ENCODE measurements at places on chromosomes 16 and 17.

GRCh38 chr17:7836596-7837407 is 2.8 kb downstream of the KDM6B start:
- DNase-seq: peak; percentile 97

- no peak for DNase-seq
Observed at GRCh38 chr16:85916141-85916890, 17.4 kb downstream of the IRF8 start.

GRCh38 chr16:83799336-83799735 is 8.4 kb upstream of the HSBP1 start:
- no peak for DNase-seq

- no peak for DNase-seq
Observed at GRCh38 chr17:62611292-62611691, 16.2 kb upstream of the MRC2 start.
